ENCODE measurements at places on chromosomes 12 and 14.

DNA sequence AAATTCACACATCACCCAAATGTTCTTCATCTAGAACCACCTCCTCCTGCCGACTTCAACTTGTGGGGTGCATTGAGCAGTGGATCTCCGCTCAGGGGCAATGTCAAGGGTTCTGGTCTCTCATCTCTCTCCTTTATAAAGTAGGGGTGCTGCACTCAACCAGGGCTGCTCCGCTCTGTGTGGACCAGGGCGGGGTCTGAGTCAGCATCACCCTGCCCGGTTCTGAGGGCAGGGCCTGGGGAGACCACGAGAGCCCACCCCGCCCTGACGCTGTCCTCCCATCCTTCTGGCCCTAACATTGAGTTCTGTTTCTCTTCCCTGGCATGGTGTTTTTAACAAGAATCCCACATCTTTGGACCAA is 311.6 kb upstream of the DIO3 start:
- no peak for DNase-seq

- DNase-seq: no peak
Measured at GRCh38 chr12:46653311-46653710, 172.5 kb downstream of the SLC38A4 start.

- DNase-seq: no peak
Measured at GRCh38 chr12:79938843-79939242, 3.9 kb upstream of the PPP1R12A start.

- DNase-seq: no peak
Measured at GRCh38 chr12:120231316-120232011, 30.6 kb upstream of the RPLP0 start.

- DNase-seq: no peak
Measured at GRCh38 chr12:19169222-19169621, 39.7 kb downstream of the PLEKHA5 start.

DNA sequence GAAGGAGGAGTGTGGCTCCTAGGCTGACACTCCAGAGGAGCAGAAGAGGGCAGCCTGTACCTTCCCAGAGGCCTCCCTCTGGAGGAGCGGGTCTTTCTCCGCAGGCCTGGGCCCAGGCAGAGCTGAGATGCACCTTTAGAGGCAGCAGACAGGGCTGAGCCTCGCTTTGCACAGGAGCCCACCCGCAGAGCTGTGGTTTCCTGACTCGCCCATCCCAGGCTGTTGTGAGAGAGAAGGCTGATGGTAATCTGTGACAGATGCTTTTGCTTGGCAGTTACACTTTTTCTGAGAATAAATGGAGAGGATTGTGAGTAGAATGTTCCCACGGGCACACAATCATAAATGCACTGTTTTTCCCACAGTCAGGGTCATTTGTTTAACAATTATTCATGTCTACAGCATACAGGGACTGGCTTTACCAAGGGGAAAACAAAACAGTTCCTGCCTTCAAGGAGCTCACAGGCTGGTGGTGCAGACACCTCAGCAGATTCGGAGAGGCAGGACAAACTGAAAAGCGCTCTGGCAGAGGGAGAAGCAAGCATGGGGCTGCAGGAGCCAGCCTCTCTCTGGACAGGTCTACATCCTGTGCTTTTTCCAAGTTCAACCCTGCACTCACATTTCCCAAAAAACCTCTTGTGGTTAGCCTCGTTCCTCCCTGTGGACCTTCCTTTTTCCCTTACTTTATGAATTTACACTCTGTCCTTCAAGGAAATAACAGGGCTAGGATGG is 13.9 kb downstream of the EVL start:
- no peak for DNase-seq

GRCh38 chr12:26825459-26826016 is 7.5 kb downstream of the ITPR2 start:
- no peak for DNase-seq

DNA sequence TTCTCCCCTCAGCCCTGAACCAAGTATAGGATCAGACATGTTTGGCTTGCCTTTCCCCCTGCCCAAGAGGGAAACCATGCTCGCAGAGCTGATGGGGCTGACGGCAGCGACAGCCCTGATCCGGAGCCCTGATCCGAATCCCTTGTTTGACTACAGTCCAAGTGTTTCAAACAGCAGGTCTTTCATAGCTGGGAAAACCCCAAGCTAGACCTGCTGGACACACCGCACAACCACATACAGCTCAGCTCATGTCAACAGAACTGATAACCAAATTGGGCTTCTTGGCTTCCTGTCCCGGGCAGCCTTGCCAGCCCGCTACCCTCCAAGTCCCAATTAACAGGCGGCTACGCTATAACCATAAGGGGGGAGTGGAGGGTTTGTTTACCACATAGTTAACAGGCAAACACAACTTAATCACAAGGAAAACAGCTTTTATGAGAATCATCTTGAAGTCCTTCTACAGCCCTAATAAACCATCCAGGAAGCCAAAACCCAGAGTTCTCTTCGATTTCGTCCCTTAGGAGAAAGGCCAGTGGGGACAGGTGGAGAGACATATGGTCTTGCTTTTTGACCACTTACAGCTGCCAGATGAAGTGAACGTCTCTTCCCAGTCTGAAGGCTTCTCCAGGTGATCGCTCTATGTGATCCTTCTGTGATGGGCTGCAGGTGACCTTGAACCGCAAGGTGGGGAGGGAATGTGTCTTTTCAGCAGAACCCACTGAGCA is 64.5 kb upstream of the MANSC4 start:
- no peak for DNase-seq

DNA sequence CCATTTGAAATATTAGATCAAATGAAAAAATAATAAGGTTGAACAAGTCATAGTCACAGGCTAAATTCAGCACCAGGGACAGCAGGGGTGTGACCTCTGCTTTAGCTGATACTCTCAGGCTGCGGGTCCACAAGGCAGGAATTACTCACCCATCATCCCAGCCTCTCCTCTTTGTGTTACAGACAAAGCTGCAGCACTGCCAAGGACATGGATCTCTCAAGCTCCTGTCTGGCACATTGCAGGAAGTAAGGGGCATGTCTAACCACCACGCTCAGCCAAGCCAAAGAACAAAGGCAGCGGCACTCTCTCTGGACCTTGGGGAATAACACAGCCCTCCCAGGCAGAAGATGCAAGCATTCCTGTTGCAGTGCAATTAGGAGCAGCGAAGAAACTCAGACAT is 783.8 kb downstream of the VRK1 start:
- DNase-seq: no peak

- no peak for DNase-seq
Measured at GRCh38 chr12:105382771-105383622, 52.5 kb downstream of the C12orf75 start.

GRCh38 chr12:4996714-4997113 is 47.0 kb upstream of the KCNA5 start:
- DNase-seq: no peak

DNA sequence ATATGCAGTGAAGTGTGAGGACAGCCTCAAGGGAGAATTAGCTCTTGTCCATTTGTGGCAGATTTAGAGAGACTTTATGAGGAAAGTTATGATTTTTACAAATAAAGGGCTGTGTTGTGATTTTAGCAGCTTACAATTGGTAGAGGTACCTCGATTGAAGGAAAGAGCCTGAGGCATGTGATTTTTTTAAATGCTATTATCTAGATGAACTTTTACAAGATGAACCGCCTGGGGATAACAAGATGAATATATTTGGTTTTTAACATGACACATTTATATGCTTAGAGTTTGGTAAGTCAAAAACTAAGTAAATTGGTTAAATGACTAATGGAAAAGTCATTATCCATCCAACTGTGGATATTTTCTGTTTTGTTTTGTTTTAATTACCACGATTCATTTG is 52.6 kb downstream of the AEBP2 start:
- DNase-seq: no peak

DNA sequence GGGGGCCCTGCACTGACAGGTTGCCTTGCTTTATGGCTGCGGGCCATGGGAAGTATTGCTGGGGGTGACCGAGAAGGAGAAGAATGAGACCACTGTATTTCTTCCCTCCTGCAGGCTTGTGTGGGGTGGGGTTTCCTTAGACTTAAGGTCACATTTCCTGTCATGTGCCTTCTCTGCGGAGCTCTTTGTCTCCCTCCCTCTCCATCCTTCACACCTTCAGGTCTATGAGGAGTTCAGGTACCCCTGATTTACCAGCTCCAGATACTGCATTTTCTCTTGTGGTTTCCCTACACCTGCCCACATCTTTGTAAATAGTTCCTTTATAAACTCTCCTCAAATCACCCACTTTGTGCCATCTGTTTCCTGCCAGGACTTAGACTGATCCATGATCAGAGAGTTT is 3.6 kb downstream of the FNTB start:
- no peak for DNase-seq

DNA sequence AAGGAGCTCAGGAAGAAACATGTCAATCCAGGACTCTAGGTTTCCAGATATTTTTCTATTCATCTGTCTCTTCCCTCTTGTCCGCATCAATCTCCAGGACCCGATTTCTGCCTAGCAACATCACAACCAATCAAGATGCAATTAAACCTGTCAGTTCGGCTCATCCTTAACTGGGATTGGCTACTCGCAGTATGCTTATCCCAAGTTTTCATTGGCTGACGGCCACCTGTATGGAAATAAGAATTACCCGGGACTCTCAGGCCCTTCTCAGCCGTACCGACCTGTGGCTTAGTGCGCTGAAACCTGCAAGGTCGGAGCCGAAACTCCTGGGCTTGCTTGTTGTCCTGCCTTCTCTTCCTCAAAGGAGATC is 20.4 kb upstream of the ATP5MC2 start:
- DNase-seq: no peak

DNA sequence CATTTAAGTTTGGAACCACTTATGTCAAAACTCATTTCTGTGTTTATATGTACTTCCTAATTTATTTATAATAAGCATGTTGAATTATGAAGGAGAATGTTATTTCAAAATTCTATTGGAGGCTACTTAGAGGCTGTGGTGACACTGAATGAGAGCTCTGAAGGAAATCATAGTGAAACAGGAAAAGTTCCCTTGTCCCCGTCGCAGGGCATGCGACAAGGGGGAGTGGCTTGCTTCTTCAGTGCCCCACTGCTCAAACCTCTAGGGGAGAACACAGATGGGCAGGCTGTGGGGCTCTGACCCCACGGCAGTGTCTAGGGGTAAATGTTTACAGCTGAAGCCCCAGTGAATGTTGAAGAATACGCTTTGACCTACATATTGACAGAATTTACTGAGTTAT is 261.9 kb downstream of the RAD51B start:
- no peak for DNase-seq

- DNase-seq: no peak
Measured at GRCh38 chr12:126493366-126494108, 1428.3 kb downstream of the AACS start.

DNA sequence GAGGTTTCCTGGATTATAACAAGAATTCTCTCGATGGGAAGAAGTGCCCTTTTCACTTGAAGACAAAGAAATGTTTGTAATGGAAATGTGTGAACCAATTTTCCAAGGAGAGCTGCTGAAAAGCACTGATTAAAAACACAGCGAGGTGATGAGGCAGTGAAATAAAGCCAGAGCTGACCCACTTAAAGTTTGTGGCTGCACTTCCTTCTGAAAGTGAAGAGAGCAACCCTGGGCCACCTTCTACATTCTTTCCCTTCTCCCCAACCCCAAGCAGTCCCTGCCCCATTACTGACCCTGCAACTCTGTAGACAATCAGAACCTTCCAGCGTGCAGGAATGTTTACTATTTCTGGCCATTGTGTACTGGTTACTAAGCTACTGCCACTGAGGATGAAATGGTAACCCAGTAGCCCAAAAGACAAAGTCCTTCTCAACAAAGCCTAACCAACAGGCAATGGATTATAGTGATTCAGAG is 173.9 kb downstream of the TTC7B start:
- DNase-seq: no peak

DNA sequence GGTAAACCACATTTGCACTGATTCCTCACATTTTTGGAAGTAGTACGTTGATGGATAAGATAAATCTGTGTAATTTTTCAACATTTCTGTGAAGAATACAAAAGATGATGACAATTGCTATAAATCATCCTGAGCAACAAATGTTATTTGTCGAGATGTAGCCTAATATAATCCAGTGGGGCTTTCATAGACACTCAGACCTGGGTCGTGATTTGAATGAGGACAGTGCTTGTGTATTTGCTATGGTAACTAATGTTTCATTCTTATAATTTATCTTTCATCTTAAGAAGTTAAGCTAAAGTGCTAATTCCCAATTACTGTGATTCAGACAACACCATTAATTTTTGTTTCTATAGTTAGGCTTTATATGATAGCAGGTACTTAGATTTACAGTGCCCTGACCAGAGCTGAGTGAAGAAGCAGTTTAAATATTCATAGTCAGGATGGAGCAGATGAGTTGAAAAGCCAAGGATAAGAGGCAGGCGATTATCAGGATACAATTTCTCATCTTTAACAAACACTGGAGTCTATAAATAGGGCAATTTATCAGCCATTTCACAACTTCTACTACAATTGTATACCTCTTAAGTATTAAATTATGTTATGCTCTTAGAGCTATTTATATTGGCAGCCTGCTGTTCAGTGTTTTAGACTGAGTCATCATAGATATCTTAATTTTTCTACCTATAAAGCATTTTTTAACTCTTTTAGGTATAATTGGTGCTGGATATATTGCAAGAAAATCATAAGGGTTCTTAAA is 359.9 kb downstream of the TRHDE start:
- DNase-seq: no peak

- DNase-seq: no peak
Measured at GRCh38 chr14:25003537-25003936, 46.4 kb downstream of the STXBP6 start.
